ENCODE measurements at places on chromosomes 4 and X.

- DNase-seq = no peak
These were observed 7.6 kb downstream of the FAT4 start for GRCh38 chr4:125322366-125322730.

- no peak for DNase-seq
These were observed 97.1 kb downstream of the TMA16 start for GRCh38 chr4:163591614-163592020.

GRCh38 chrX:134633832-134634231 lies 24.4 kb downstream of the PLAC1 start:
- no peak for DNase-seq

- DNase-seq = no peak
These were observed 317.1 kb downstream of the DCTD start for GRCh38 chr4:182600093-182600492.

DNA sequence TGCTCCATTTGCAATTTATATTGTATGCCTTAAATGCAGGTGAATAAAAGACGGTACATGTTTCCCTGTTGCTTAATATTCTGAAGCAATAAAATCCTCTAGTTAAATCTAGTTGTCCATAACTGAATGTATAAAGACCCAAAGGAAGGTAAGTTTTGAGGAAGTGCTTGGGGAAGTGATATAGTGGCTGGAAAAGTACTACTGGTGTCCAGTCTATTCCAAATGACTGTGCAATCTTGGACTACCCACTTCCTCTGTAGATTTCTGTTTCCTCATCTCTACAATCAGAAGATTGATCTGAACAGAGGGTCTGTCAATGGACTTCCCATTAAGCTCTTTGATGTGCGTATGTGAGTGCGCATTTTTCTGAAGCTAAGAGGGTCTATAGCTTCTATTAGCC lies 17.0 kb downstream of the SNCA start:
- no peak for DNase-seq

DNA sequence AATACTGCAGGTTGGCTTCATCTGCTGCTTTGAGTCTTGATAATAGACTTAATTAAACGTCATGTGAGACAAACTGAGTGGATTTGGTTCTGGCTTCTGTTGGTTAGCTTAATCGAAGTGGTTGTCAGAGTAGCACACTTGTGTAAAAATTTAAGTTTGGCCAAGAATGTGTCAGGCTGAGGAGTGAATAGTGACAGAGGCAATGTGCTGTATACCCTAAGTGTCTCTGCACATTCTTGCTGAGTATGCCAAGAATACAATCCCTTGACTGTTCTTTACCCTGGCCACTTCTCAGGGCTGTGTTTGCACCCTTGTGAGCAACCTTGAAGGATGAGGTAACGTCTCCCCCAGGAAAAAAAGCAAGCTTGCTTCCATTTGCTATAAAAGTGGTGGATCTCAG lies 14.9 kb downstream of the RPS3A start:
- no peak for DNase-seq

- no peak for DNase-seq
These were observed 61.1 kb downstream of the RGS12 start for GRCh38 chr4:3353752-3354454.

GRCh38 chrX:45077748-45078424 lies 122.8 kb downstream of the DIPK2B start:
- no peak for DNase-seq

- DNase-seq = no peak
These were observed 47.1 kb upstream of the SORBS2 start for GRCh38 chr4:185859111-185859510.

DNA sequence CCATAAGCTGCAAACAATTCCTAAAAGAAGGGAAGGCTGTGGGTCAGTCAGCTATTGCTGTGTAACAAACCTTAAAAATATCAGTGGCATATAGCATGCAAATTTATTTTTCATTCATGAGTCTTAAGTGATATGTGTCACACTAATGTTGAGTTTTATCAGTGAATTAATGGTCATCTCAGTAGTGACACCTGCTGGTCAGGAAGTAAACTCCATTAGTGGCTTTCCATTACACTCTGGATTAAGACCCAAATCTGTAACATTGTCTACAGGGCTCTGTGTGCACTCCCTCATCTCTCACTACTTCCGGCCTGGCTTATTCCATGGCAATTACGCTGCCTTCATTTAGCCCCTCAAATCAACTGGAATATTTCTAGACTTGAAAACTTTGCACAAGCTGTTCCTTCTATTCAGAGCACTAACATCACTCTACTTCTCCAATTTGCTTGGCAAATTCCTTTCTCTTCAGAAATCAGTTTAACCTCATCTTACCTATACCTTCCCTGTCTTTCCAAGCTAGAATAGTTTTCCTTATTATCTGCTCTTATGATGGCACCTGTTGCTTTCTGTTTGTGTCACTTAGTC lies 217.3 kb upstream of the TAPT1 start:
- no peak for DNase-seq

DNA sequence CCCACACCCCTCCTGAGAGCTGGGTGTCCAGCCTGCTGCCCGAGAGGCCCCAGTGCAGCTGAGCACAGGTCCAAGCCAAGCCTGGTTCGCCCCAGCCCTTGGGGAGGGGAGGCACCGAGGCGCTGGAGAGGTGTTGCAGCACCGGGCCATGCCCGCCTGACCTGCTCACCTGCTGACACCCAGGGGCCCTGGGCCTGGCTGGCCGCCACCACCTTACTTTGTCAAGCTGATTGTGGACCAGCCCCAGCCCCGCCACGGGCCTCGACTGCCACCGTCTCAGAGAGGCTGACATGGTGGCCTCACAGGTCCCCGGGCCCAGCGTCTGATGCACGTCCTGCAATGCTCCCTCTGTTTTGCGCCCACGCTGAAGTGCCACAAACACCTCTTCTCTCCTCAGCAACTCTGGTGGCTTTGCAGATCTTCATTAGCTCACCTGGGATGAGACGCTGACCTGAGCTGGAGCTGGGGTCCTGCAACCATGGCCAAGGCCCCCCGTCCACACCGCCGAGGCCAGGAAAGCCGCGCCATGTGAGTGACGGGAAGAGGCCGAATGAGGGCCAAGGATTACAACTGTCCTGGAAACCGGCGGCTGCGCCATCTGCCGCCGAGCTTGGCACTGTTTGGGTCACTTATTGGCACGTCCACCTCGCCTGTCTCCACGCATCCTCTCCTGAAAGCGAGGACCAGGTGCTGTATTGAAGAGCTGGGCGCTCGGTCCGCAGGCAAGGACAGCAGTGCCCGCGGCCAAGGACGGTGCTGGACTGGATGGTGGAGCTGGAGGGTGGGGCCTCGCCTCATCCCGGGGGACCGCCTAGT lies 7.6 kb downstream of the CPLX1 start:
- no peak for DNase-seq

- DNase-seq = no peak
These were observed 17.2 kb upstream of the DCAF4L1 start for GRCh38 chr4:41964401-41964800.

DNA sequence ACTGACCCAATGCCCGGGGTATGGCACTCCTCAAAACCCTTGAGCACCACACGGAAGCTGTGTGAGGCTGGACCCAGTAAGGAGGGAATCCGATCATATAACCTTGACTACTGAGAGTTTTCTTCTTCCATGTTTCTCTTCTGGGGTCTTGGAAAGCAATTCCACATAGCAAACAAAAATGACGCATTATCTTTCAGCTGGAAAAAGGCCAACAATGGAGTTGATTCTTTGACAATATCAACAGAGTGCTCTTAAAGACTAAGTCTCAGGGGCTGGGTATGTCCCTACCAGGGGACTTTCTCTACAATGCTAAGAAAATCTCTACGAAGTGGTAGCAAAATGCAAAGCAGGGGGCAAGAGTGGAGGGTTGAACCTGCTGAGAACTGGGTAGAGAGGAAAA lies 188.6 kb downstream of the NSUN7 start:
- DNase-seq = no peak

GRCh38 chr4:3401436-3402171 lies 40.2 kb upstream of the HGFAC start:
- DNase-seq = no peak

GRCh38 chr4:134027931-134028330 lies 173.7 kb downstream of the PABPC4L start:
- no peak for DNase-seq

All from stimulated activated CD8-positive, alpha-beta memory T cell treated with anti-CD3 and anti-CD28 coated beads, Interleukin-4, amount 100 ng/mL, for 4 hours (primary cell).